ENCODE measurements at places on chromosomes 2 and 18.
A peak's percentile ranks its signal among the peaks of the same experiment; 100 is the strongest.

- no peak for DNase-seq
Measured at GRCh38 chr18:53380063-53380639, 844.3 kb downstream of the MBD2 start.

DNA sequence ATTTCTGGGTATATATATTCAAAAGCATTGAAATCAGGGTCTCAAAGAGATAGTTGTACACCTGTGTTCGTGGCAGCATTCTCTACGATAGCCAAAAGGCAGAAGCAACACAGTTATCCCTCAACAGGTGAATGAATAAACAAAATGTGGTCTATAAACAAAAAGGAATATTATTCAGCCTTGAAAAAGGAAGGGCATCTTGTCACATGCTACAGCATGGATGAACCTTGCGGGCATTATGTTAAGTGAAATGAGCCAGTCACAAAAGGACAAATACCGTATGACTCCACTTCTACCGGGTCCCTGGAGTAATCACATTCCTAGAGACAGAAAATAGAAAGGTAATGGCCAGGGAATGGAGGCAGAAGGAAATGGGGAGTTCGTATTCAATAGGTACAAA lies 228.8 kb downstream of the SH3BP4 start:
- no peak for DNase-seq

- DNase-seq = no peak
Measured at GRCh38 chr18:49582579-49582978, 20.7 kb downstream of the LIPG start.

GRCh38 chr18:6249170-6249569 lies 165.5 kb downstream of the L3MBTL4 start:
- DNase-seq = no peak

DNA sequence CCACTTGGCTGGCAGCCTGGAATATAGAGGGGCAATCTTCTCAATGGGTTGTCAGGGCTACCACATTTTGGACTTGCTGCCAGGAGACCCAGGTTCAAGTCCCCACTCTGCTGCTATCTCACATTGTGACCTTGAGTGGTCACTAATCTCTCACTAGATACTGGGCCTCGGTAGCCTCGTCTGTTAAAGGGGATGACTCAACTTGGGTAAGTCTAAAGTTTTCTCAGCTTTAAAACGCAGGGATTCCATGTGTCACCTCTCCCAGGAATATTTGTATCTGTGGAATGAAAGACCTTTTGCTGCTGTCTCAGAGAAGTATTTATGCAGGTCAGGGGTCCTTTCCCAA lies 86.3 kb downstream of the SEMA4F start:
- DNase-seq = no peak

DNA sequence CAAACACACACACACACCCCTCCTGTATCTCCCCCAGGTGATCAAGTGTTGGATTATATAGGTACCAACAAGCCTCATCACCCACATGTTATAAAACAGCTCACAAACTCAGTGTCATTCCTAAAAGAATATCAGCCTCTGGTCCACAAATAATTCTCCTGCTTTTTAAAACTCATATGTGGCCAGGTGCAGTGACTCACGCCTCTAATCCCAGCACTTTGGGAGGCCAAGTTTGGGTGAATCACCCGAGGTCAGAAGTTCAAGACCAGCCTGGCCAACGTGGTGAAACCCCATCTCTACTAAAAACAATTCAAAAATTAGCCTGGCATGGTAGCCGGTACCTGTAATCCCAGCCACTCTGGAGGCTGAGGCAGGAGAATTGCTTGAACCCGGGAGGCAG lies 87.8 kb downstream of the LRATD1 start:
- DNase-seq = no peak

GRCh38 chr2:109516445-109517117 lies 97.2 kb downstream of the SEPTIN10 start:
- no peak for DNase-seq

DNA sequence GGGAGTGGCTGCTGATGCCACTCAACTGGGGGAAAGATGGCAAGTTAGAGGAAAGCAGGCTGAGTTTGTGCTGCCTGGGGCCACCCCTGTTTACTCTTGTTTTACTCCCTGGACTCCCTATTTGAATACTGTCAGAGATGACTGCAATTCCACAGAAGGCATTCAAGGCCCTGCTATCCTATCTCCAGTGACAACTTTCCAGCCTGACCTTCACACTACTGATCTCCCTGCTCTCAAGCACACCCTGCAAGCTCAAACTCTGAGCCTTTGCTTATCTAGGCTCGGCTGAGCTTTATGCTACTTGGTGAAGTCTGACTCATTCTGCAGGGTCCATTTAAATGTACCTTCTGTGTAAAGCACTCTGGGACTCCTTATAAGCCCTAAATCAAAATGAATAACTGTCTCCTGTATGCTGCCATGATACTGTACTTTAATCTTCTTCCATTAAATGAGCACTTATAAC lies 39.3 kb upstream of the DSG1 start:
- DNase-seq = no peak

- peak; percentile 1 for DNase-seq
Measured at GRCh38 chr2:79935771-79936657, 368.5 kb downstream of the LRRTM1 start.

DNA sequence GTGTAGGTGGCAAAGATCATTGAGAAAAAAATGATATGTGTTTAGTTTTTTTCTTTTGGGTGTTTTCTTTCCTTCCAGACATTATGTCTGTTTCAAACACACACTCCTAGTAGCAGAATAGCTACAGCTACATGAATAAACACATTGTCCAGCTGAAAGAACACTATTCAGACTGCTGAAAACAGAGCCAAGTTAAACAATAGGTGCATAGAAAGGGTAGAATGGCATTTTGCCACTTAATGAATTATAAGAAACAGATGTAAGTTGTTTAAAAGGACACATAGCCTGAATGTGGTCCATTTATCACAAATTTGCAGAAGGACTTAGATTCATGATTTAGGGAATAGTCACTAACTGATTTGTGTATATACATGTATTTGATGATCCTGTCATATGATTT lies 20.1 kb downstream of the CTLA4 start:
- no peak for DNase-seq

DNA sequence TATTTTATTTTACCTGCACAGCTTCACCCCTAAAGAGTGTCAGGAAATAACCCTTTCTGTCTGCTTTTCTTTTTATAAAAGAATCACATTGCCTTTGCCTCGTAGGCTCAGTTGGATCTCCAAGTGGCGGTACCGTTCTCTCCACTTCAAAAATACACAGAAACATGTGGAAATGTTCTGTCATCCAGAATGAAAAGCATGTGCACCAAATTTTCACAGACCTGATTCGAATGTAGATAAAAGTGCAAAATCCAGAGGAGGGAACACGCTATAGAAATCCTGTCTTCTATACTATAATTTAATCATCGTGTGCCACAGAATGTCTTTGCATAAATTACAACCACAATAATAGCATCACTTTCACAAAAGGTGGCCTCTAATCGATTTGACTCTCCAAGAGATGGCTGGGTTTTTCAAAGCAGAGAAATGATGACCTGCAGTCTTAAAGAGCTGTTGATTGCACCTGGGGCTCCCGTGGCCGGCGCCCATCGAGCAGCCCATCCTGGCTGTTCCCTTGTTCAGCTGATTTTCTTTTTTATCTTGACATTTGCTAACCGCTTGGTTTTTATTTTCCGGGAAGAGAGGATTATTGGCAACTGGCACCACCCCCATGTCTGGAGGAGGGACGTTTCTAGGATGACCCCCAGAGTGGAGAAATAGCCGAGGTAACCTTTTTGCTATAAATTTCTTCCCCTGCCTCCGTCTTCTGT lies 290.2 kb downstream of the SOX11 start:
- no peak for DNase-seq

- DNase-seq = no peak
Measured at GRCh38 chr18:77148289-77148688, 15.7 kb upstream of the MBP start.

DNA sequence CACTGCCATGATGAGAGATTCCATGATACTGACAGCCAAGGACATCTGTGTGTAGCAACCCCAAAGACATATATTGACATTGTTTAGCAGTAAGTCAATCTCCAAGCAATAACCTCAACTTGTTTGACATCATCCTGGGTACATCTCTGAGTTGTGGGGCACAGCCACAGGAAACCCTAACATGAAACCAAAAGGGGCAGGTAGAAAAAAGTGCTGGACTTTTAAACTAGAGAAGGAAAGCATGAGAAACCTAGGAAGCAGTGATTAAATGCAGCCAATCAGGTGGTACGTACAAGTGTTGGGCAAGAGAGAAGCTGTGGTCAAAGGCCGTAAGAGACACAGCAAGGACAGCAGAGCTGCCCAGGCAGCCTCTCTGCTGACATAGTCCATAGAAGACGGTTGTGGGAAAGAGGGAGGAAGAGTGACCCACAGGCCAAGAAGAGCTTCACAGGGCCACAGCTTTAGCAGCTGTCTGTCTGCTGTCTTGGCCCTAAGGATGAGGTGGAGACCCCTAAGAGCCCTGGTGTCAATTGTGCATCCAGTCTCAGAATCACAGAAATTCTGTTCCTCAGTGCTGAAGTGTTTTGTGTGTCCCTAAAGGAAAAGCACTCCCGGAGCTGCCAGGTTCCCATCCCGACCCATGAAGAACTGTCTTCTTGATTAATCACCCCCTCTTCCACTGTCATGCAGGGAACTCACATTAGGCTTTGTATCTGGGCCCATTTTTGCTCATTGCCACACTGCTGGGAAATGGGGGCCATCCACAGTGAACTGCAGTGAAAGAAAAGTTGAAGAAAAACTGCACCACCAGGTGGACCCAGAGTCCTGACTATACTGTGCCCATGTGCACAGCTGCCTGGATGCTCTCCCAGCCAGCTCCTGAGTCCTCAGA lies 25.4 kb upstream of the CHN1 start:
- DNase-seq = no peak

- no peak for DNase-seq
Measured at GRCh38 chr2:233352141-233352842, 2.0 kb upstream of the DGKD start.

DNA sequence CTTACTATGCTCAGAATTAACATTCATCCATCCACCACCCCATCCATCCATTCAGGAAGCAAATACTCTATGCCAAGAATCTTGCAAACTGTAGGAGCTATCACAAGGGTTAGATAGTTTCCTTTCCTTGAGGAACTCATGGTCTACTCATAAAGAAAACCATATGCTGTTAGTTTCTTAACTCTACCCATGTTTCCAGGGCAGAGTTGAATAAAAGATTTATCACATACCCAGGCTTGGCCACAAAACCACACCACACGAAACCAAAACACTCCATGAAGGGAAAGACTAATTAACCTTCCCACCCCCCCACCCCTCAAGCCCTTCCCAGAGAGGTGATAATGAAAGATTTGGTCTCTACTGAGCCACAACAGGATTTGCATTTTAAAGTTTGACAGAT lies 23.7 kb upstream of the MSGN1 start:
- no peak for DNase-seq

DNA sequence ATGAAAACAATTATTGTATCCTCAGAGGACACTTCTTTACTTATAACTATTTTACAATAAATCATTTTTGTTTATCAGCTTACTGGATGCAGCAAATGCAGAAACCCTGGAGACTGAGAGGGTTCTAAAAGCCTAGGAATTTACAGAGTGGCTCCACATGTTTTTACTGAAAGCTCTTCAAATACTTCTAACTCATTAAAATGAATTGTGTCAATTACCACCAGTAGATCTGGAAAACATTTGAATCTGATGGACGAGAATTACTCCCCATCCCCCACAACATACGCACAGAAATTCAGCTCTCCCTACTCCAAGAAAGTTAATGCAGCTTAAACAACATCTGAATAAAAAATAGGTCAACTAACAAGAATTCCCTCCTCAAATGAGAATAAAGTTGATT lies 319.8 kb upstream of the FIGN start:
- DNase-seq = no peak

- DNase-seq = no peak
Measured at GRCh38 chr18:59629894-59630293, 67.3 kb downstream of the CCBE1 start.

GRCh38 chr2:190304404-190304803 lies 15.2 kb downstream of the HIBCH start:
- no peak for DNase-seq

- no peak for DNase-seq
Measured at GRCh38 chr2:62412347-62412742, 93.7 kb downstream of the TMEM17 start.

- no peak for DNase-seq
Measured at GRCh38 chr2:53630026-53630606, 137.5 kb upstream of the CHAC2 start.

DNA sequence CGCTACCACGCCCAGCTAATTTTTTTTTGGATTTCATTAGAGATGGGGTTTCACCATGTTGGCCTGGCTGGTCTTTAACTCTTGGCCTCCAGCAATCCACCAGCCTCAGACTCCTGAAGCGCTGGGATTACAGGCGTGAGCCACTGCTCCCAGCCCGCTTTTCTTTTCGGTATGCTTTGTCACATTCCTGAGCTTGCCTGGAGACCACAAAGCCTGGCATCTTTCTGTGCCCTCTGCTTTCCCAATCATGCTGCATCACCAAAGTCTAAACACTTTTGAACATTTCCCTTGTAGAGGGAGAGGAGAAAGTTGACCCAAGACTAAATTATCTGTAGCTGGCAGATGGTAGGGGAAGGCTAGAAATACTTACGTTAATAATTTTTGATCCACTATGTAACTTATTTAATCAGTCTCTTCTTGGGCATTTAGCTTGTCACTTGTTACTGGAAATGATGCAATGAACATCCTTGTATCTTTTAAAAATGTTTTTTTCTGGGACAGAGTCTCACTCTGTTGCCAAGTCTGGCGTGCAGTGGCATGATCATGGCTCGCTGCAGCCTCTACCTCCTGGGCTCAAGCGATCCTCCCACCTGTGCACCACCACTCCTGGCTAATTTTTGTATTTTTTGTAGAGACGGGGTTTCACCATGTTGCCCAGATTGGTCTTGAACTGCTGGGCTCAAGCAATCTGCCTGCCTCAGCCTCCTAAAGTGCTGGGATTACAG lies 2.7 kb upstream of the NPC1 start:
- DNase-seq = no peak

- peak; percentile 4 for DNase-seq
Measured at GRCh38 chr2:200376513-200377354, 70.2 kb downstream of the SPATS2L start.

GRCh38 chr2:209663139-209663538 lies 108.5 kb upstream of the UNC80 start:
- DNase-seq = no peak

DNA sequence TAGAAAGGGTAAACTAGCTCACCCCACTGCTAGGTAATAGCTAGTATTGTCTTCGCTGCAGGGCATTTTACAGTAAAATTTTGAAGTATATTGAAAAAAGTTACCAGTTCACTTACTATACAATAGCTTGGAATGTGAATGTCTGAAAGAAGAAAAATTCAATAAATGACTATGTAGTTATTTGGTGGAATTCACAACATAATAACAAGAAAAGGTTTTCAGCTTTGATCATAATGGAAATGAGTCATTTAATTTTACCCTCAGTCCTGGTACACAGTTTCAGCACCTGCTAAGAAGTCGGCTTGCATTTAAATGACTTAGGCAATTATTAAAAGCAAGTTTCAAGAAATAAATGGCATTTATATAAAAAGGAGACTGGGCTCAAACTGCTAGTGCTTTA lies 90.4 kb downstream of the NUP35 start:
- no peak for DNase-seq

DNA sequence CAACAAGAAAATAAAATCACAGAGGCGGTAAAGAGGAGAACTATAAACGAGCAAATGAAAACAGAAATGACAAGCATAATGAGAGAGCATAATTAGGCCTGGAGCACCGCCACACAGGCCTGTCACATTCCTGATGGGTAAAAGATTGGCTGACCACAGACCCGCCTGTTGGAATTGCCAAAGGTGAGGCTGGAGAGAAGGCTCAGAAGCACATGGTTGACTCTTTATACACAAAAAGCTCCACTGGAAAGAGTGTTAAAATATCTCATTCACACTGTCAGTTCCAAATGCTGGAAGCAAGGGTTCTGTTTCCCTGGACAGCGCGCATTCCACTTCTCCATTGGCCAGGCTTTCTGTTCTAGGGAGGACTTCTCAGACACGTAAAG lies 5.9 kb upstream of the LGALSL start:
- DNase-seq = no peak
